Glutamatergic neuron (in vitro differentiated cells): ENCODE measurements at places on chromosomes 6 and 20. TPM values are rescaled to one million over a fixed set of nuclear protein-coding genes. Genes with fewer than 3 reads are reported as not detected.
A peak's percentile ranks its signal among the peaks of the same experiment; 100 is the strongest.

The SESN1 gene
- 27.1 TPM for total RNA-seq

The RPS6KA2 gene
- total RNA-seq, result 109 TPM

The KCNS1 gene
- not detected for total RNA-seq

The TFAP2D gene
- not detected for total RNA-seq

The NT5E gene
- total RNA-seq, result 0.29 TPM

The SAMD3 gene
- total RNA-seq, result 1.6 TPM

The HLA-DPA1 gene
- total RNA-seq, result 1.0 TPM

The PRDM13 gene
- total RNA-seq, result 13.9 TPM

- peak; percentile 29 for DNase-seq
Measured at GRCh38 chr20:1388741-1389483, 3.9 kb downstream of the FKBP1A start.

GRCh38 chr6:71394926-71395325 lies 106.3 kb downstream of the OGFRL1 start:
- no peak for DNase-seq

DNA sequence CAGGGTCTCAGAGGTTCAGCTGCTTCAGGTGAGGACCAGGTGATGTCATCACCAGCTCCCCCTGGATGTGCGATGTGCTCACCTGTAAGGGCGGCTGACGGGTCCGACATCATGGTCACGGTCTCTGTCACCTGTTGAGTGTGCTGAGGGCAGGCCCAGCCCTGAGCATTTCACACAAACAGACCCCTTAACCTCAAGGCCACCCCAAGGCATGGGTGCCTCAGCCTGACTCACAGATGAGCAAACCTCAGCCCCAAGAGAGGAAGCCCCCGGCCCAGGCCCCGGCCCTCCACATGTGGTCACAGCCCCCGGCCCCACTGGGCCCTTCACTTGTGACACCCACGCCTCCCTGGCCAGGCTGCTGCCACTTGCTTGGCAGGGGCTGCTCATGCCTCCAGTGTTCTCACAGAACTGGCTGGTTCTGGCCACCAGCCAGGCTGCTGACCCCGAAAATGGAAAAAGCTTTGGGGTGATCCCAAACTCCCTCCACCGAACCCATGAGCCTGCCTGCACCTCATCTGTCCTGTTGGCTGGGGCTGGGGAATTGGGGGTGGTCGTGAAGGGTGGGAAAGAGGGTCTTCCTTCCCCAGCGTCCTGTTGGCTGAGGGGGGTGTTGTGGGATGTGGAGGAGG lies 33.3 kb downstream of the PRR18 start:
- no peak for DNase-seq

- DNase-seq, result no peak
Measured at GRCh38 chr20:33280775-33281174, 2.2 kb upstream of the BPIFB1 start.

GRCh38 chr20:43925215-43925614 lies 10.6 kb downstream of the TOX2 start:
- DNase-seq, result no peak

DNA sequence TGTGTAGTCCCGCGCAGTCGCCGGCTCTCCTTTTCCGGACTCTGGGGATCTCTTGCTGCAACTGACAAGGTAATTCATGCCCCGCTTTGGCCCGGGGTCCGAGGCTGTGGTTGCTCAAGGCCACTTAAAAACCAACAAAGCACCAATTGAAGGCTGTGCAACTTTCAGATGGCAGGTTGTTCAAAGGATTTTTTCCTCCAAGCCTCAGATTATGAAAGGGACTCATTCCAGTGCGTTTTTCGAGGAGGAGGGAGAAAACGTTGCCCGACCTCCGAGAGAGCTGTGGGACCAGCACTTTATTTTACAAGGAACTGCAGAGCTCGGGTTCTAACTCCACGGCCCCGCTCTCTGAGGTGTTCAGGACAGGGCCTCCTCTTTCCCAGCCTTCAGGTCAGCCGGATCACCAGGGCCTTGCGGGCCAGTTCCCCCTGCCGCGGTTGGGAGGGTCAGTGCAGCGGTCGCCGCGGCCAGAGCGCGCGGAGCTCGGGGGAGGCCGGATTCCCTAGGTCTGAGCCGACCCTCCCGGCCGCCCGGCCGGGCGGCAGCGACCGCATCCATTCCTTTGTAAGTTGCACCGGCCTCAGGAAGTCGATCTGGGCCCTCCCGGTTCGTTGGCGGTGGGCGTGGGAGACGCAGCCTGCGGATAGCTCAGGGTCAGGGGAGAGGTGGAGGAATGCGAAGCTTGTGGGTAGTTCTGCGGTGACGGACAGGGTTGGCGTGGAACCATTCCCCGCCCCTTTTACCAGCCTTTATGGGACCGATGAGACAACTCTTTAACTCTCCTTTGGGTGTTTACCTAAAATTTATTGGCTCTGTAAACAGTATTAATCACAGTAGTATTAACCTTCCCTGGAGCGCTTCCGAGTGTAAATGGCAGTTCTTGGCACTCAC lies 1.6 kb downstream of the UTRN start:
- peak; percentile 51 for DNase-seq

DNA sequence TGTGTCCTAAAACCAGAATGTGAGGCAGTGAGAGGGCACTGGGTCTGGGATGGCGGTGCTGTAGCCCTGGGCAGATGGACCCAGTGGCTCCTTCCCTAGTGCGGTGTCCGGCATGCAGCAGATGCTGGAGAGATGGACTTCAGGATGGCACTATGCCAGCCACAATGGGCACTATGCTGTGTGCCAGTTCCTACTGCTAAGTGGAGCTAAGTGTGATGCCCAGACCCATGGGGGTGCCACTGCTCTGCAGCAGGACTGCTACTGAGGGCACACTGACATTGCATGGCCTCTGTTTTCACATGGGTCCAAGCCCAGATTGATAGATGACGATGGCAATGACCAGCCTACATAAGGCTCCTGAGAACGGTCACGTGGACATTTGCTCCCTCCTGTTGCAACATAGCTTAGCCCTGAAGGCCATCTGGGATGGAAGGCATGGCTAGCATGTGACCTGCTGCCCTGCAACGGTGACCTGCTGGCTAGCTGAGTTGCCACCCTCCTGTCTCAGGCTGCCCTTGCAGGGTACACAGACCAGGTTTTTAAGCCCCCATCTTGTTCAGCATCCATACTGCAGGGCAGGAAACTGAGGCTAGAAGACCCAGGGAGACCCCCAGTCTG lies 31.3 kb upstream of the KCNK16 start:
- no peak for DNase-seq

GRCh38 chr6:23890543-23891227 lies 235.3 kb upstream of the NRSN1 start:
- DNase-seq, result no peak

DNA sequence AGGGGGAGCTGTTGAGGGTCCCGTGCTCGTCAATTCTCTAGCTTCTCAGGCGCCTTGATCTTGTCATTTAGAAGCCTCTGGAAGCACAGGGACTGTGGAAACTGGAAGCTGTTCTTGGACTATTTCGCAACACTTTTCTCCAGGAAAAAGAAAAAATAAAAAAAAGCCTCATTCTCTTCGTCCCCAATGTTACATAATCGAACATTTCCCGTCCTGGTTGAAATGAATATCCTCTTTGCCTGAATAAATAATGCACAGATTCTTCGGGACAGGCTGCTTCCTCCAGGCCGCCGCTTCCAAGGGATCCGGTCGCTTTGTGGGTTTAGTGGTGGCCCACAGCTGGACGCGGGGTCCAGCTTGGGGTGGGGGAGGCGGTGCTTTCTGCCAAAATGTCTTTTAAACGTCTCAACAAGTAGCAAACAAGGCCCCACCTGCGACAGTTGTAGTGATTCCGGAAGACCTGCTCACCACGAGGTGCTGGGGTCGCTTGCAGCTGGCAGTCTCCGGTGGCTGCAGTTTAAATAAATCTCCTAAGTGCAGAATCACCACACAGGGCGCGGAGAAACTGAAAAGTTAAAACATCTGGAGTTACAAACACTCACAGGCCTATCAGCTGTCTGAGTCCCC lies 125.9 kb upstream of the ESR1 start:
- DNase-seq, result no peak

- DNase-seq, result no peak
Measured at GRCh38 chr6:89047473-89047872, 33.1 kb upstream of the PNRC1 start.

DNA sequence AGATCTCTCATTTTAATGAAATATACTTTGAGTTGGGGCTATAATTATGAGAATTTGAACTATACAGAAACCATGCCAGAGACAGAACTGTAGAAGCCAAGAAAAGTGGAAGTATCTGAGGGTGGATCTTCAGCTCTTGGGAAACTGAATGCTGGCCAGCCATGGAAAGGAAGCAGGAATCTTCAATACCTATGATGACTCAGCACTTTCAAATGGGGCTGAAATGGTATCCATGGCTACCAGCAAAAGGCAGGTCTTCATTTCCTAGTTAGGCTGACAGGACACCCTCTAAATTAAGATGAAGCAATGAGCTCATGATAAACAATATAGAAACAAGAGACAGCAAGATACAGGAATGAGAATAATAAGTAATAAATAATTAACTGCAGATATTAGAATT lies 171.3 kb downstream of the COL21A1 start:
- DNase-seq, result no peak

DNA sequence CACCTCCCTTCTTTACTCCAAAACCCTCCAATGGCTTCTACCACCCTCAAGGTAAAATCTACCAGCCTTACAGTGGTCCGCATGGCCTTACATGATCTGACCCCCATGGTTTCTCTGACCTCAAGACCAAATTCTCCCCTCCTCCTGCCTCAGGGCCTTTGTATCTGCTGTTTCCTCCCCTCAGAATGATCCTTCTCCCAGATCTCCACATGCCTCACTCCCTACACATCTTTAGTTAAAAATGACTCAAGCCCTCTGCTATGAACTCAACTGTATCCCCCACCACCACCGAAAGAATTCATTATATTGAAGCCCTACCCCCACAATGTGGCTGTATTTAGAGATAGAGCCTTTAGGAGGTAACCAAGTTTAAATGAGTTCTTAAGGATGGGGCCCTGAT lies 4.1 kb downstream of the SLC23A2 start:
- DNase-seq, result no peak

DNA sequence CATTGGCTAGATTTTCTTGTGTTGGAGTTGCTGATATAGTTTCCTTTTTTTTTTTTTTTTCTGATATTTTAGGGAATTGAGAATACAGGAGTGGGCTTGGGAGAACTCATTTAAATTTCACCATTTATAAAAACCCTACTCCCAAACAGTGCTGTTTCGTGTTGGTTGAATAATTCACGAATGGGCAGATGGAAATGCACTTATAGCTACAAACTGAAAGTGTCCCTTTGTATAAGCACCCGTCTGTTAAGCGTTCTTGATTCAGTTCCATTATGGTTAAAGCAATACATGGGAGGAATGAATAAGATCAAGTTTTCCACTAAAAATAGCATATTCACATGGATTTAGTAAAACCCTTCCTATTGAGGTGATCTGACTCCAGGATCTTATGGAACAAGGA lies 122.2 kb upstream of the ARG1 start:
- DNase-seq, result no peak

GRCh38 chr6:84633771-84634170 lies 130.6 kb downstream of the TBX18 start:
- no peak for DNase-seq

- DNase-seq, result no peak
Measured at GRCh38 chr20:56801971-56802755, 173.1 kb downstream of the TFAP2C start.

- no peak for DNase-seq
Measured at GRCh38 chr6:170234419-170234818, 56.5 kb downstream of the DLL1 start.

GRCh38 chr6:24910331-24910960 lies 25.3 kb downstream of the RIPOR2 start:
- peak; percentile 43 for DNase-seq

DNA sequence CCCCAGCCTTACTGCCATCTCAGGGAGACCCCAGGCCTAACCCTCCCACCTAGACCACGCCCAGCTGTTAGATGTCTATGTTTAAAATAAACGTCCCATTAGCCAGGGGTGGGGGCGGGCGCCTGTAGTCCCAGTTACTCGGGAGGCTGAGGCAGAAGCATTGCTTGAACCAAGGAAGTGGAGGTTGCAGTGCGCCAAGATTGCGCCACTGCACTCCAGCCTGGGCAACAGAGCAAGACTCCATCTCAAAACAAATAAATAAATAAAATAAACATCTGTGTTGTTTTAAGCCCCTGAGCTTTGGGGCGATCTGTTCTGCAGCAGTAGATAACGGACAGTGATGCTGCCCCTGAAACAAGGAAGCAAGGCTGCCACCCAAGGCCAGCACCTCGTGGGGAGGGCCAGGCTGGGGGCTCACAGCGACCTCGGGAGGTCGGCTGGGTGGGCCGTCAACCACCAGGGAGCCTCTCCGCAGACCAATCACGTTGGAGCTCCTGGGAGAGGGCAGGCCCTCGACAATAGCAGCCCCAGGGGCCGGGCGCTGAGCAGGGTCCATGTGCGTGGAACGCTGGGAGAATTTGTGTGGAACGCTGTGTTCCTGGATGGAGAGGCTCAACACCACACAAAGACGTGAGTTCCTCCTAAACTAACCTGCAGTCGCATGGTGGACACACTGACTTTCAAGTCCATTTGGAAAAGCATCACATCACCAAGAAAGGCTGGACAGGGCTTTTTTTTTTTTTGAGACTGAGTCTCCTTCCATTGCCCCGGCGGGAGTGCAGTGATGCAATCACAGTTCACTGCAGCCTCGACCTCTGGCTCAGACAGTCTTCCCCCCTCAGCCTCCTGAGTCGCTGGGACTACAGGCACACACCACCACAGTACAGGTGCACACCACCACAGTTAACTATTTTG lies 1.0 kb upstream of the HELZ2 start:
- no peak for DNase-seq

DNA sequence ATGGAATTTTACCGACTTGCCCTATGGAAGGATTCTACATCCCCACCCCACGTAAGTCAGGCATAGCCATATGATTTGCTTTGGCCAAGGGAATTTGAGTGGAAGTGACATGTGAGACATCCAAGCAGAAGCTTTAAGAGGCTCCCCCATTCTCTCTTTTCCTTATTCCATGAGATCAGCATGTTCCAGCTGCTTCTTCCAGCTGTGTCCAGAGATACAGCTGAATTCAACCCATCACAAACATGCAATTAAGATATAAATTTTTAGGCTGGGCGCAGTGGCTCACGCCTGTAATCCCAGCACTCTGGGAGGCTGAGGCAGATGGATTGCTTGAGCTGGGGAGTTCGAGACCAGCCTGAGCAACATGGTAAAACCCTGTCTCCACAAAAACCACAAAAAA lies 16.0 kb upstream of the YWHAB start:
- DNase-seq, result no peak

DNA sequence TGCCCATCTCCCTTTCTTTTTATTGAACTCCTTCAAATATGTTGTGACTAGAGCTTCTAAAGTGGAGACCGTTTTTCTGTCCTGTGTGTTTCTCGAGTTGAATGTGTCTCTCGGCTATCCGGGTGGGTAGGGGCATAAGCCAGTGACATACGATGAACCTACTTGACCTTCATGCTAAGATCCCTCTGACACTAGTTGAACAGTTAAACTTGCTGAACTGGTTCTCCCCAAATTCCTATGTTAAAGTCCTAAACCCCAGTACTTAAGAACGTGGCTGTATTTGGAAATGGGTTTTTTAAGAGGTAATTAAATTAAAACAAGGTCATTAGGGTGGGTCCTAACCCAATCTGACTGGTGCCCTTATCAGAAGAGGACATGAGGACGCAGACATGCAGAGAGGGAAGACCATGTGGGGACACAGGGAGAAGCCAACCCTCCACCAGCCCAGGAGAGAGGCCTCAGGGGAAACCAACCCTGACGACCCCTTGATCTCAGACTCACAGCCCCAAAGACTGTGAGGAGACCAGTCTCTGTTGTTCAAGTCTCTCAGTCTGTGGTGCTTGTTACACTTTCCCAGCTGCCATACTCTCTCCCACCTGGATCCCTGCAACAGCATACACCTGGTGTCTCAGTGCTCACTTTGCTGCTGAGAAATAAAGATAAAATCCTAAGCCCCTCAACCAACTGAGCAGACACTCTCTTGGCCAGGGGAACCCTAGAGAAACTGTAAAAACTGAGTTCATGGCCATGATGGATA lies 208.4 kb downstream of the MYLK4 start:
- DNase-seq, result no peak
